ENCODE measurements at places on chromosomes 16 and 17. TPM values are rescaled to one million over a fixed set of nuclear protein-coding genes. Genes with fewer than 3 reads are reported as not detected.

DYNLRB2 gene
- polyA plus RNA-seq, result 6.3 TPM

NPW gene
- 1.5 TPM for polyA plus RNA-seq

ITGAE gene
- 40.8 TPM for polyA plus RNA-seq

DNA sequence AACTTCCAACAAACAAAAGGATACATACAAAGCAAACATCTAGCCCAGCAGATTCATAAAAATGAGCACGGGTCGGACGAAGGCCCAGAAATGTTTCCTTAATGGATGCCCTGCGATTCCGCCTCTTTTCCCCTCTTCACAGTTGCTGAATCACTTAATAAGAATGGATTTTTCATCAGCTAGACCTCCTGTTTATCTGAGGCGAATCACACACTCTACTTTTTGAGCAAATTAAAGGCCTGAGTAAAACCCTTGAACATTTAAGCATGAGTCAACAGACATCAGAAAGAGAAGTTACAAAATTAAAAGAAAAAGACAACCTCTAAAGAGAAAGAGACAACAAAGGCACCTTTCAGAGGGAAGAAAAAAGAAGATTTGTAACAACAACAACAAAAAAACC lies 44.7 kb downstream of the HS3ST3A1 start:
- no peak for DNase-seq

- DNase-seq, result no peak
Measured at GRCh38 chr17:67116045-67116575, 71.8 kb downstream of the CACNG1 start.

GRCh38 chr17:80866050-80866793 lies 125.4 kb upstream of the CHMP6 start:
- no peak for DNase-seq

DNA sequence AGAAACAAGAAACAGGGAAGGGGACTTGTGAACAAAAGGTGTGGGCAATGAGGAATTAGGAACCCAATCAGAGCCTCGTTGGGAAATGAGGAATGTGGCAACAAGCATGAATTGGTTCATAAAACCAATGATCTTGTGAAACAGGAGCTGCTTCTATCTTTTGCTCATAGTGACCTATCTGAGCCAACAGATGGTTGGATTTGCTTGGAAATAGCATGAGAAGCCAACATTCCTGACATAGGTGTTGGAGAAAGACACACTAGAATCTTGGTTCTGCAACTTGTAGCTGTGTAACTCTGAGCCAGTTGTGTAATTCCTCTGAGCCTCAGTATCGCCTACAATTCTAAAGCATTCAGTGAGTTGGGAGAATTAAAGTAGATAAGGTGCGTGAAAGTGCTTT lies 251.9 kb upstream of the AXIN2 start:
- no peak for DNase-seq

DNA sequence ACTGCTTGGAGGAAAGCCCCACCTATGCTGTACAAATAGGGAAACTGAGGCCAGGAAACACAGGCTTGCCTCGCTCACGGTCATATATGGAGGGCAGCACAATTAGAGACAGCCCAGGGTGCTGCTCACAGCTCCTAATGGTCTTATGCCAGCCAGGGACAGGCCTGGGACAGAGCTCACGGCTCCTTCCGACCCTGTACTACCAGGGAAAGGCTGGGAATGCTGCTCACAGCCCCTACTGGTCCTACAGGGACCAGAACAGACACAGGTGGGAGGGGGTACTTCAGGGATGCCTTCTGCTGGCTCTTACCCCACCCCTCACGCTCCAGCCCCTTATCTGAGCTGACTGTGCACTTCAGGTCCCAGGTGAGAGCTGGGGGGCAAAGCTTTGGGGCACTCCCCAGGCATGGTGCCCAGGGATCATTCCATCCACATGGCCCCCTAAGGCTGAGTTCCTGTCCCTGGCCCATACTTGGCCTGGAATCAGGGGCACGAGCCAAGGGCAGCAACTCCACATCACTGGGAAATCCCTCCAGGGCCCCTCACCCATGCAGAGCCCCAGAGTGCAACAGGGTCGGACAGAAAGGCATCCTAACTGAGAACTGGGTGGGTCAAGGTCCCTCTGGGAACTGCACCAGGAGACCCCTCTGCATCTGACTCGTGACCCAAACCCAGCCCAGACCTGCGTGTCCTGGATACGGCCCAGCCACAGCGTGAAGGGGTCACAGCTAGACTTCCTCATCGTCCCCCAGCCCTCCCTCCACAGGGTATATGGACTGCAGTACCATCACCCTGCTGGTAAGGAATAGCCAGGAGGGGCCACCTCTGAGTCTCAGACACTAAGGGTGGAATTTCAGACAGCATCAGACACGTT lies 5.9 kb downstream of the RHBDF1 start:
- DNase-seq, result no peak

- no peak for DNase-seq
Measured at GRCh38 chr16:68910051-68910450, 66.7 kb downstream of the TANGO6 start.

All from right lung (tissue), 10 donors.